ENCODE measurements at places on chromosomes 1 and 21. TPM values are rescaled to one million over a fixed set of nuclear protein-coding genes. Genes with fewer than 3 reads are reported as not detected.

DNA sequence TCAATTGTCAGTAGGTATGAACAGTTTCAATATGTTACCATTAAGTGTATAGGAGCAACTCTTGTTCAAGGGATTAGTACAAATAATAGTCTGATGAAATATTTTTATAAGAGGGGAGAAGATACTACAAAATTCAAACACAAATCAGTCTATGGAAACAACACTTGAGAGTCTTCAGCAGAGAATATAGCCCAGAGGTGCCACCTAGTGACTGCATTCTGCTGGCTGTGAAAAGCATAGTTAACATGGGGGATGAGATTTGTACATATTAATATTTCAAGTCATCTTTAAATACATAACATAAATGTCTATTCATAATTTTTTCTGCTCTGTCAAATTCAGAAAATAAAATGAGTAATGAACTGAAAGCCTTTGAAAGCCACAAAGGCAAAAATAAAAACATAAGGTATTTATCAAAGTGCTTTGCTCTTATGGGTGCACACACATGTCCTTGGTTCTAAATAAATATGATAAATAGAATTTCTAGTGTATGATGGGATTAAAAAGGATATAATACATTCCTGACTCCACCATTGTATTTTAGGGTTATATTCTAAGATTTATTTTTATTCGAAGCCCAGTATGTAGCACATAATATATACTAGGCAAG is 440.9 kb upstream of the ZRANB2 start:
- no peaks in the 10 kb centered on the region for H3K36me3 ChIP-seq
- no peak overlapping the region for H3K27ac ChIP-seq
- H3K27me3 ChIP-seq, result no peaks in the 10 kb centered on the region
- H3K4me1 ChIP-seq, result no peaks in the 10 kb centered on the region
- no peak for DNase-seq

DNA sequence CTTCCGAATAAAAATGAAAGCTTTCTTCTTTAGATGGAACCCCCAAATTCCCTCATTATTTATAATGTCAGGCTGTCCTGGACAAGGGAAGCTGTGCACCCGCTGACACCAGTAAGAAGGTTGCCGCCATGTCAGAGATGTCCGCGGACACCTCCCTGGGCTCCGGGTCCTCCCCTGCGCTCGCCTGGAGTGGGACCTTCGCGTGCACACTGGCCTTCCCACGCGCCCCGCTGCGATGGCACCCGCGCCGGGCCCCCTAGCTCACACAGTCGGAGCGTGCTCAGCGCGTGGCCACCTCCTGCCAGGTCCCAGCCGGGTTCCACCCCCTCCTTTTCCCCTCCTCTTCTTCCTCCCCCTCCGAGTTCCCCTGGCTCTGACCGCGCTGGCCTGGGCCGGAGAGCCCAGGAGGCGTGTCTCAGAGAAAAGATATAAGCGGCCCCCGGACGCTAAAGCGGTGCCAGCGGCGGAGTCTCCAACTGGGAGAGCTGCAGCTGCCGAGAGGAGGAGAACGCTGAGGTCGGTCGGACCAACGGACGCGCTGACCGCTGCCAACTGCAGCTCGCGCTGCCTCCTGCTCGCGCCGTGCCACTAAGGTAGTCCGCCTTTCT is at the start of gene G0S2:
TSS of gene G0S2 (plus strand) at position 456 of the 608 bp plus-strand sequence. CDS start 273 bp downstream, outside the sequence.
- peak within 1 kb of the TSS; percentile 75 for H3K4me3 ChIP-seq
- H3K27ac ChIP-seq, result peak within 1 kb of the TSS; percentile 72
- H3K27me3 ChIP-seq, result peaks cover 49% of the 10 kb centered on the region
- peak; percentile 18 for DNase-seq
- peaks cover 37% of the 10 kb centered on the region for H3K4me1 ChIP-seq
- H3K36me3 ChIP-seq, result no peaks in the 10 kb centered on the region

The HES5 gene
- total RNA-seq, result not detected

GRCh38 chr1:21118167-21118566 is 58.5 kb downstream of the EIF4G3 start:
- no peak for DNase-seq
- H3K36me3 ChIP-seq, result peaks cover 20% of the 10 kb centered on the region
- no peak overlapping the region for H3K27ac ChIP-seq

DNA sequence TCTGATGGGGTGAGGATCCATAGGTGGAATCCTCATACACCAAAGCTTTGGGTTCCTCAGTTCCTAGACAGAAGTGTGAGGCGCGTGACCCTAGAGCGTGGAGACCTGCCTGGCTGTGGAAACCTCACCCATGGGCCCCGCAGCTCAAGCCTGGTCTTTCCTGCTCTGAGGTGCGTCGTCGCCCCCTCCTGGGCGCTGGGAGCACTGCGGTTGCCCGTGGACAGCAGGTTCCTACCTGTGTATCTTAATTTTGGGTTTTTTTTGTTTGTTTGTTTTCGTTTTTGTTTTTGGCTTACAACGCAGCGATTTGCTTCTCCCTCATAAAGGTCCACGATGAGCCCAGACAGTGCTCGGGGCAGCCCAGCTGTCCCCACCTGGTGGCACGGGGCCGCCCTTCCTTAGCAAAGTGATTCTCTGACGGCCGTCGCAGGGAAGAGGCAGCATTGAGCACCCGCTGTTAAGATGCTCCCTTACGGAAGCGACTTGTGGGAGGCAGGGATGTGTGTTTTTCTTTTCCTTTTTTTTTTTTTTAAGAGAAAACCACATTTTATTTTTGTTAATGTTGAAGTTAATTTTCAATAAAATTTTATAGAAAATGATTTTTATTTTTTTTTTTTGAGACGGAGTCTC is 36.5 kb upstream of the TRAPPC10 start:
- no peaks in the 10 kb centered on the region for H3K27me3 ChIP-seq
- no peak overlapping the region for H3K4me3 ChIP-seq
- no peak overlapping the region for H3K27ac ChIP-seq
- peaks cover 9% of the 10 kb centered on the region for H3K4me1 ChIP-seq

The CHD5 gene
- total RNA-seq, result 0.49 TPM

DNA sequence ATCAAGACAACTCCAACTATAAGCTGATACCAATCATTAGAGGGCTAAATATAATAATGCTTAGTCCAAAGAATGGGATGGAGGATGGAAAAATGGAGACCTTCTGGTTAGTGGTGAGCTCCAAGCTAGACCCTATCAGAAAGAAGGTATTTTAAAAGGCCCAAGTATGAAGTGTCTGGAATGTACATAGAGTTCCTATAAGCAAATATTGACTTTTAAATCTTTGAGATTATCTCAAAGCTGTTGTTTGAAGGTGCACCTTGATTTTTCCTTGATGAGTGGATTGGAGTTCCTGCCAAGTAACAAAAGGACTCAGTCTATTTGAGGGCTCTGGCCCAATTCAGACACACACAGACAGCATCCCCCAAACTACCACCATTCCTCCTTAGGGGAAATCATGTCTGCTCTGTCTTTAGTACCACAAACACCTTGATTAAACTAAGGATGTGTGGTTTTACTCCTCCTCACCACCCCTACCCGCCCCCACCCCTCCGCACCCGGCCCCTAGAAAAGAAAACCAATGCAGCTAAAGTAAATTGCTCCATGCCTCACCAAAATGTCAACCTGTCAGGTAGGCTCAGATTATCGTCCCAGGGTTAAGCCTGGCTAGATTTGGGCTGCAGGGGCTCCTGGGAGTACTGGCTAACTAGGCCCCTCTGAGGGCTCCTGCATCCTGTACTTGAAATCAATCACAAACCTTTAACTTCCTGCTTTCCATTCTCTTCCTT is 59.4 kb downstream of the CDC7 start:
- H3K27ac ChIP-seq, result no peak overlapping the region
- no peak overlapping the region for H3K4me3 ChIP-seq
- DNase-seq, result no peak
- H3K36me3 ChIP-seq, result no peaks in the 10 kb centered on the region
- H3K4me1 ChIP-seq, result no peaks in the 10 kb centered on the region

GRCh38 chr1:9687874-9688582 is 36.5 kb downstream of the PIK3CD start:
- H3K27me3 ChIP-seq, result no peaks in the 10 kb centered on the region
- H3K4me1 ChIP-seq, result peaks cover 72% of the 10 kb centered on the region
- peak overlapping the region; percentile 87 for H3K27ac ChIP-seq
- no peak for DNase-seq
- H3K4me3 ChIP-seq, result peak overlapping the region; percentile 82
- peaks cover 37% of the 10 kb centered on the region for H3K36me3 ChIP-seq

The PIK3R3 gene
- 1.0 TPM for total RNA-seq

The ATP1A4 gene
- total RNA-seq, result not detected

DNA sequence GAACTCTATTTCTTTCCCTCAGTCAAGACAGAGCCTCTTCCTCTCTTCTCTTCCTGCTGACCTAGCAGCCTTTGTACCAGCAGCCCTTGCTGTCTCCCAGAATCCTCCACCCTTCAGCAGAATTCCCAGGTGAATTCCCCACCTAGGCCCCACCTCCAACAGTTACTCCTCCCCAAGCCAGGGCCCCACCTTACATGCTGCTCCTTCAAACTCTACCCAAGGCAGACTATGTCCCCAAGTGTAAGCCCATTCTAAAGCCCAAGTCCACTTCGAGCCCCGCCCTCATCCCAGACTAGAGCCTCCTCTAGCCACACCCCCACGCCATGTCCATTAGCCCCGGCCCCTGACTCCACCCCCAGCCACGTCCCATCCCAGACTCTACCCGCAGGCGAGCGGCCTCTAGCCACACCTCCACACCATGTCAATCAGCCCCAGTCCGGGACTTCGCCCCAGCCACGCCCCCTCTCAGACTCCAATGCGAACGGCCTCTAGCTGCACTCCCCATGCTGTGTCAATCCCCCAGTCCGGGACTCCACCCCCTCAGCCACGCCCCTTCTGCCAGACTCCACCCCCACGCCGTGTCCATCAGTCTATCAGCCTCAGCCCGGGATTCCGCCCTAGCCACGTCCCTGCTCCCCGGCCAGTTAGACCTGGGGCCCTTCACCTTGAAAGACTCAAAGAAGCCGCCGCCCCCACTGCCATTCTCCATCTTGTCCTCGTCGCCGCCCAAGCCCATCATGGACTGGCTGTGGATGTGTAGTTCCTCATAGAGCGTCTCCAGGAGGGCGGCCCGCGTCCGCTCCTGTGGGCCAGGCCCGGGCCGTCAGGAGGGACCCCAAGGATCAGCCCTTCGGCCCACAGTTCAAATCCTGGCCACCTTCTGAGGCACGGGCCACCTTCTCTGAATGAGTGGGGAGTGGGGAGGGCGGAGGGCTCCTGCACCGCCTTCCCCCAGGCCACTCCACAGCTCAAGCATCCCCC is 61.3 kb downstream of the RAP1GAP start:
- peaks cover 18% of the 10 kb centered on the region for H3K4me1 ChIP-seq
- no peak overlapping the region for H3K27ac ChIP-seq
- DNase-seq, result peak; percentile 41
- peaks cover 6% of the 10 kb centered on the region for H3K27me3 ChIP-seq
- H3K4me3 ChIP-seq, result peak overlapping the region; percentile 60

The TBX15 gene
- total RNA-seq, result 0.09 TPM

GRCh38 chr1:187051618-187052232 is 223.0 kb downstream of the PLA2G4A start:
- H3K4me1 ChIP-seq, result no peaks in the 10 kb centered on the region
- H3K4me3 ChIP-seq, result no peak overlapping the region
- no peak for DNase-seq
- H3K27ac ChIP-seq, result no peak overlapping the region
- no peaks in the 10 kb centered on the region for H3K36me3 ChIP-seq

The PLEKHO1 gene
- total RNA-seq, result 195 TPM

GRCh38 chr1:226542623-226543103 is 5.9 kb upstream of the STUM start:
- H3K4me3 ChIP-seq, result no peak overlapping the region
- H3K27ac ChIP-seq, result no peak overlapping the region
- no peaks in the 10 kb centered on the region for H3K36me3 ChIP-seq
- no peak for DNase-seq

- no peak overlapping the region for H3K4me3 ChIP-seq
- H3K27ac ChIP-seq, result no peak overlapping the region
- no peaks in the 10 kb centered on the region for H3K4me1 ChIP-seq
- peaks cover 2% of the 10 kb centered on the region for H3K27me3 ChIP-seq
Measured at GRCh38 chr1:65317866-65318653, 8.7 kb downstream of the DNAJC6 start.

DNA sequence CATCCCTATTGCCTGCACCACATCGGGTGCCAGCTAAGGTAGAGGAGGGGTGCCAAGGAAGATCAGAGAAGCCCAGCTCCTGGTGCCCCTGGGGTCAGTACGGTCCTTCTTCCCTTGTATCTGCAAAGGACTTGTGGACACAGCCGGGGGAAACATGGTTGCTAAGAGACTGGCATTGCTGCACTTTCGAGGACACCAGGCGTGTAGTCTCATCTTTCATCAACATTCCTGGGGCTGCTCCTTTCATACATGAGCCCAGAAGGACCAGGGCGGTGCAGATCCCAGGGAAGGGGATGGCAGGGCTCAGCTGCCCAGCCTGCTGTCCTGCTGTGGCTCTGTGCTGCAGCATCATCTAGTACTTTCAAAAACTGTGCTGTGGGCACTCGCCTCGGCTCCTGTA is 61.0 kb downstream of the RUNX1 start:
- peaks cover 20% of the 10 kb centered on the region for H3K36me3 ChIP-seq
- peak overlapping the region; percentile 69 for H3K4me3 ChIP-seq
- H3K27ac ChIP-seq, result peak overlapping the region; percentile 16
- H3K27me3 ChIP-seq, result no peaks in the 10 kb centered on the region

The CFAP107 gene
- total RNA-seq, result not detected

DNA sequence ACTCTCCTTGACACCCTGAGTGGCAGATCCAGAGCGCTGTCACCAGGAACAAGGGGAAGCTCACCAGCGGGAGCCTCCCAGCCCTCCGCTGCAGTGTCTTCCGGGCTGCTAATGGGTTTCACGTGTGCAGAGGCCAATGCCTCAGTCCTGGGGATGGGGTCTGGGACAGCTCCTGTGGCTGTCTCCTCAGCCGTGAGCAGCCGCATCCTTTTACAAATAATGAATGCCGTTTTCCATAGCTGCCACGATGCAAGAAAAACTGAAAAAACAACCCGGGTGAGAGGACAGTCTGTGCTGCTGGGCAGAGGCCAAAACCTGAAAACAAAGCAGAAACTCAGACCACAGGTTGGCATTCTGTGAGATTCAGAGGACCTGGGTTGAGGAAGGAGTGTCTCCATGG is 212.2 kb upstream of the RAB4A start:
- H3K27ac ChIP-seq, result no peak overlapping the region
- H3K4me3 ChIP-seq, result no peak overlapping the region
- H3K36me3 ChIP-seq, result no peaks in the 10 kb centered on the region

The GJB3 gene
- total RNA-seq, result not detected

- H3K4me1 ChIP-seq, result peaks cover 73% of the 10 kb centered on the region
- peak overlapping the region; percentile 70 for H3K4me3 ChIP-seq
- H3K27me3 ChIP-seq, result no peaks in the 10 kb centered on the region
Measured at GRCh38 chr1:1841575-1841995, 49.3 kb downstream of the GNB1 start.

The CLDN8 gene
- not detected for total RNA-seq

The PCP4 gene
- not detected for total RNA-seq
